Motor neuron (in vitro differentiated cells): ENCODE measurements at places on chromosomes 13 and 19. TPM values are rescaled to one million over a fixed set of nuclear protein-coding genes. Genes with fewer than 3 reads are reported as not detected.

GRCh38 chr19:51794885-51795490, at the start of gene FPR3:
TSS of gene FPR3 (plus strand) at chr19:51795157. CDS start at chr19:51823749, 28,592 bp downstream.
- ATAC-seq: no peak

DNA sequence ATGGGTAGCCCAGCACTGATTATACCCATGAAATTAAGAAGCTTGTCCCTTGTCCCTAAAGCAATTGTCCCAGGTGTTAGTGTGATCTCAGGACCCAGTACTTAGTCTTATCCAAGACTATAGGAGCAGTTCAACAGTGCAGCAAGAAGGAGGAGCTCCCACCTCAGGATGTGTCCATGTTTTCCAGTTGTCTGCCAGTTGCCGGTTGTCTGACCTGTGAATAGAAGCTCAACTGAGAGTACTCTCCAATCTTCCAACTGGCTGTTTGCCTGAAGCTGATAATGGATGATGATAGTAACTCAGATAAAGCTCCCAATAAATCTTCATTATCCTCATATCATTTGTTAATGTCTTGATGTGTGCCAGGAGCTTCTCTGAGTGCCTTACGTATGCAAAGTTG, 107.2 kb upstream of the HTR2A start:
- ATAC-seq: peak; percentile 54

- peak; percentile 1 for ATAC-seq
Observed at GRCh38 chr19:18438331-18439024, 545 bp upstream of the ISYNA1 start.

- peak; percentile 75 for ATAC-seq
Observed at GRCh38 chr13:103192511-103193135, 126.4 kb upstream of the SLC10A2 start.

DNA sequence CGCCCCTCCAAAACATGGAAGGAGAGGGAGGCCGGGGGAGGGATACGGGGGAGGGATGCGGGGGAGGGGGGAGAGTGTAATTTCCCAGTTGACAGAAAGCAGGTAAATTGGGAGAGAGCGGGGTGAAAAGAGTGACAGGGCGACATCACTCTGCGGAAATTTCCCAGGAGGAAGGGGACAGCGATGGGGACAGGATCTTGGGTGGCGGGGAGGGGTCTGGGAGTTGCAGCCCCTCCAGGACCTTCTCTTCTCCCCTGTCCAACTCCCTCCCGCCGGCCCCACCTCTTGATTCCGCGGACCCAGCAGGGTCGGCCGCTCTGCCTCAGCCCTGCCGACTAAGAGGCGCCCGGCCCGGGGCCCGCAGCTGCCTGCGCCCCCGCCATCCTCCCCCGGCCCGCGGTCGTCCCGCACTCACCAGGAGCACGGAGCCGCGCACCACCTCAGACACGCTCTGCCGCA, 108.0 kb upstream of the DOCK9 start:
- no peak for ATAC-seq

DNA sequence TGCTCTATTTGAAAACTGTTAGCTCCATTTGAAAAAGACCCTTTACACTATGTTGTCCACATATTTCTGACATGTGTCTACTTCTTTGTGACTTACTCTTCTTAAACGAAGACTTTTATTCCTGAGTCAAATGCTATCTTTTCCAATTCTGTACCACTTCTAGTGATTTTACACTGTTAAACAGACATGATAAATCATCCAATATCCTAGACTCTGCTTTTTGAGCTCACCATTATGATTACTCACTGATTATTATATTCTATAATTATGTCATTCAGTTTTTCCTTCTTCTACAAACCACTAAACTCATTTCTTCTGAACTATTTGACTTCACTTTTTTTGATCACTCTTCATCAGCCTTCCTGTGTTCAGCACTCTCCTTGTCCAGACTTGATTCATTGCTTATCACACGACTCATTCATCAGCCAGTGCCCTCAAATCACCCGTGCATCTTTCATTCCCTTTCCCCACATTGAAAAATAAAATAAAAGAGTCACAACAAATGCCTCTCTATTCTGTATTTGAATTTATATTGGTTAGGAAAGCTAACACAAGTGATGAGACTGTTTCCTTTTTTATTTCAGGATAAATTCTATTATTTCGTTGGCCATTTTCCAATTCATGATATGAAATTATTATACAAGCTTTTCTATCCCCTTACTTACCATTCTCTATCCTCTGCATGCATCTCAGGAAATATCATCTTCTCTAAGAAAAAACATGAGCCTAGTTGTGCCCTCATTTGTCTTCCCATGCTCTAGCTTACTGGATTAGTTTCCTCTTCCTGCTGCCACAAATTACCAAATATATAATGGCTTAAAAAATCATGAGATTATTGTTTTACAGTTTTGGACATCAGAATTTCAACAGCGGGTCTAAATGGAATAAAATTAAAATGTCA, 1482.1 kb upstream of the MIR17HG start:
- peak; percentile 90 for ATAC-seq

DNA sequence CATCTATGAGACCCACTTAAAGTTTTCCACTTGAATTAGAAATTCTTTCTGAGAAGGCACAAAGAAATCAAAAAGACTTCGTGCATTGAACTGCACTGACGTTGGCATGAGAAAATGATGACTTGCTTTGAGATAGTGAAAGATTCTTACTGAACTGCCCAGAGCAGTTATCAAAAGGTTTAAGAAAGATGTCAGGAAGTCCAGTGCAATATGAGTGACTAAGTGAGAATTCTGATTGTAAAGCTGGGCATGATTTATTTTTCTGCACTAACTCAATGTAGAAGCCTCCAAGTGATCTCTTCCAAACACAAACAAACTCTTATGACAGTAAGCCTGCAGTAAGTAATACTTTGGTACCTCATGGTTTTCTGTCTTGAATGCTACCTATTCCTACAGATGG, 52.1 kb downstream of the SERTM1 start:
- no peak for ATAC-seq

DNA sequence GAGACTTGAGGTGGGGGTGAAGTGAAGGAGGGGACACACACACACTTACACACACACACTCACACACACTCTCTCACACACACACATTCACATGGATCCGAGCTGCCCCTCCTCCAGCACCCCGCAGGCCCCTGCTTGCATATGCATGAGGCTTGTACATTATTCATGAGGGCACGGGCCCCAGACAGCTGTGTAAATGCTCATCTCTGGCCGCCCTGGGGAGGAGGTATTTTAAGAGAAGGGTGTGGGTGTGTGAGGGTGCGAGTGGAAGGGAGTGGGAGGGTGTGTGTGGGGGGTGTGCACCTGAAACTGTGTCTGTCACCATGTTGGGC, 2.4 kb downstream of the NCAN start:
- ATAC-seq: peak; percentile 89

DNA sequence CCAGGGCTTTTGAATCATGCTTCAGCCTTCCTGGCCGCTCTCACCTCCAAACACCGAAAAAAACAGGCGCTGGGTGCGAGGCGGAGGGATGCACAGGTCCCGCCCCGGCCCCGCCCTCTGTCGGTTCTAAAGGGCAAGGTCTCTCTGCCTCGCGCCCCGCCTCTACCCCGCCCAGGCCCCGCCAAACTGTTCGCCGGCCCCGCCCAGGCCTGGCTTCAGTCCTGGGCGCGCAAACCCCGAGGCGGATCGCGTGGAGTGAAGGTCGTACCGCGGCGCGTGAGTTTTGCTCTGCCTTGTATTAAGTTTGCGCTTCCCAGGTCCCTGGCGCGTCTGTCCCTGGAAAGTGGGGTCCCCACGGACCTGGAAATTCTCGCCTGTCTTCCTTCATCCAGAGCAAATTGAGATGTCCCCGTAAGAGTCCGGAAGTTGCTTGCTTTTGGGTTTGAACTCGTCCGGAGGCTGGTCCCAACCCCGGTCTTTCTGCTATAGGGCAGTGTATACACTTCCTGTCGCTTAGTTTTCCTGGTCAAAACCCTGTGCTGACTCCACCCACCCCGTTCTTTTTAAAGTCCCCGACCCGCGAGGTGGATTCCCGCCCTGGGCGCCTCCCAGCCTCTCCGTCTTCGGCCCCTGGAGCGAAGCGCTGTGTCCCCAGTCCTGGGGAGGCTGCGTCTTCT, 8.4 kb downstream of the ZNF808 start:
- peak; percentile 94 for ATAC-seq

GRCh38 chr19:29264897-29265296, 51.9 kb upstream of the UQCRFS1 start:
- peak; percentile 35 for ATAC-seq

- peak; percentile 17 for ATAC-seq
Observed at GRCh38 chr19:45323671-45324081, 1.0 kb upstream of the CKM start.

- peak; percentile 83 for ATAC-seq
Observed at GRCh38 chr13:102913914-102914313, 68.1 kb downstream of the ERCC5 start.

GRCh38 chr19:4477034-4477801, 5.1 kb downstream of the HDGFL2 start:
- ATAC-seq: no peak

- peak; percentile 76 for ATAC-seq
Observed at GRCh38 chr19:33813391-33814101, 16.9 kb downstream of the KCTD15 start.

DNA sequence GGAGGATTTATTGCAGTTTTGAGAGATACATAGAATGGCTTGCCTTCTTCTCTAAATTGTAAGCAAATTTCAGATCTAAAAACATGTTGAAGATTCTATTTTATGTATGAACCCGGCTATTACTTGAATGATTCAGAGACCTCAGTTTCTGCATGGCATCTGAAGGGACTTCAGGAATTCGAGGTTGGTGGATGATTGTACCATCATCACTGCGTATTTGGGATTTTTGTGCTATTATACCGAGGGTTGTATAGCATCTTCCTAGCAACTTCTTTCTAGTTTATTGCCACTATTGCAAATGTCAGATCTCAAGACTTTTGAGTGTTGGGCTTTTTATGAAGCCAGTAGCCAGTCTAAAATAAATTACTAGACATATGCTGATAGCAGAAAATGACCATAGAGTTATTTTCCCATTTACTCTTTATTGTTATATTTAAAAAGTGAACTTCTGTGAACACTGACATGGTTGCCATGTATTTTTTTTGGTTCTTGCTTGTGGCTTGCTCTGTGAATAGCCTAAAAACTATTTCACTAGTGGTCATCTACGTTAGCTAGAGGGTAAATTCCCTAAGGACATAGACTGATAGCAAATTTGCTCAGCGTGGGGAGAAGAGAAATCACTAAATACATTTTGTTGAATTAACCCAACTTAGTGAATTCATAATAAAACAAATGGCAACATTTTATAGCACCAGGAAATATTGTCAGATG, 70.6 kb upstream of the KLF12 start:
- ATAC-seq: no peak

GRCh38 chr13:26509491-26509890, 48.0 kb upstream of the WASF3 start:
- ATAC-seq: no peak

GRCh38 chr19:31718032-31718431, 368.8 kb upstream of the TSHZ3 start:
- ATAC-seq: peak; percentile 47

- no peak for ATAC-seq
Observed at GRCh38 chr13:34167347-34167746, 349.4 kb downstream of the RFC3 start.

DNA sequence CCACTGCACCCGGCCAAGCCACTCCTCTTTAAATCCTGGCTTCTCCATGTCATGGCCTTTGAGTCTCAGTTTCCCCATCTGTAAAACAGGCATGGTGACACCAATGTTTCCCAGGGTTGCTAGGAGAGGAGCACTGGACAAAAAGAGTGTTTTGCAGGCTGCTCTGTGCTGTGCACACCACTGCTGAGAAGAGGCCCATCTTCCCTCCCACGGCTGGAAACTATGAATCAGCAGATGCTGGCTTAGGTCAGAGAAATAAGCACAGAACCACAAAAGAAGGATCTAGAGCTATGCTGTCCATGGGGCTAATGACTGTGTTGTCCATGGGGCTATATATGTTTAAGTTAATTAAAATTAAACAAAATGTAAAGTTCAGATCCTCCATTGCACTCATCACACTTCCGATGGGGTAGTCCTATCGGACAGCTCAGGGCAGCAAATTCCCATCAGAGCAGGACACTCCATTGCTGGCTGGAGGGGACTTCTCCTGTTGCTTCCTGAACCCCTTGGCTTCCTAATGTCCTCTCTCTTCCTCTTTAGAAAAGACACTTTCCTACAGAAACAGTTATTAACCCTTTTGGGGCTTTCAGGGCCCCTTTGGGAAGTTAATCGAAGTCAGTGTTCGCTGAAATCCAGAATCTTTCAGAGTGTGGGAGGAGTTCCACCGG, 37.1 kb downstream of the TSHZ3 start:
- no peak for ATAC-seq

DNA sequence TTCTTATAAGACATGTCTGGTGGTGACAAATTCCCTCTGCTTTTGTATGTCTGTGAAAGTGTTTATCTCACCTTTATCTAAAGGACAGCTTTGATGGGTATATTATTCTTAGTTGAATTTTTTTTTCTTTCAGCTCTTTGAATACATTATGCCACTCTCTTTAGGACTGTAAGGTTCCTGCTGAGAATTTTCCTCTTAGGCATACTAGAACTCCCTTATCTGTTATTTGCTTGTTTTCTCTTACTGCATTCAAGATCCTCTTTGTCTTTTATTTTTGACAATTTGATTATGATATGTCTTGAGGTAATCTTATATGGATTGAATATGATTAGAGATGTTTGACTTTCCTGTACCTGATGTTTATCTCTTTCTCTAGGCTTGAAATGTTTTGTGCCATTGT, 1328.4 kb downstream of the PCDH9 start:
- no peak for ATAC-seq

GRCh38 chr19:36245210-36246005, 30.5 kb downstream of the ZNF146 start:
- ATAC-seq: peak; percentile 28

- peak; percentile 84 for ATAC-seq
Observed at GRCh38 chr13:36862002-36862685, 43.1 kb downstream of the RFXAP start.

- no peak for ATAC-seq
Observed at GRCh38 chr13:103556681-103557080, 490.5 kb upstream of the SLC10A2 start.

- peak; percentile 81 for ATAC-seq
Observed at GRCh38 chr13:85529218-85529594, 270.0 kb downstream of the SLITRK6 start.

GRCh38 chr19:28185646-28186045, 1027.3 kb downstream of the UQCRFS1 start:
- no peak for ATAC-seq

- no peak for ATAC-seq
Observed at GRCh38 chr13:104608331-104608730, 1542.1 kb upstream of the SLC10A2 start.

GRCh38 chr13:34035676-34036325, 217.9 kb downstream of the RFC3 start:
- no peak for ATAC-seq

Gene CEACAM16
- not detected in 2 replicates for total RNA-seq

Gene C19orf85
- total RNA-seq: 0.38 and 0.76 TPM in 2 replicates

Gene CEACAM5
- total RNA-seq: 0.13 and 0.50 TPM in 2 replicates

Gene MUC16
- under 0.01 TPM in 1 of 2 replicates, not detected in the other for total RNA-seq

Gene PROZ
- 0.29 and 0.32 TPM in 2 replicates for total RNA-seq

Gene EDNRB
- total RNA-seq: 65.8 and 69.4 TPM in 2 replicates

Gene SHISA7
- total RNA-seq: 0.18 and 0.69 TPM in 2 replicates

Gene CRX
- total RNA-seq: 0.22 and 2.9 TPM in 2 replicates

Gene OR4F17
- total RNA-seq: not detected in 2 replicates

Gene FUT1
- 0.53 and 0.71 TPM in 2 replicates for total RNA-seq

Gene SYNE4
- total RNA-seq: 1.1 and 2.1 TPM in 2 replicates
